Motor neuron (in vitro differentiated cells): ENCODE measurements at places on chromosomes 3 and 15. TPM values are rescaled to one million over a fixed set of nuclear protein-coding genes. Genes with fewer than 3 reads are reported as not detected.

The MST1R gene
- total RNA-seq = 0.57 and 1.3 TPM in 2 replicates

DNA sequence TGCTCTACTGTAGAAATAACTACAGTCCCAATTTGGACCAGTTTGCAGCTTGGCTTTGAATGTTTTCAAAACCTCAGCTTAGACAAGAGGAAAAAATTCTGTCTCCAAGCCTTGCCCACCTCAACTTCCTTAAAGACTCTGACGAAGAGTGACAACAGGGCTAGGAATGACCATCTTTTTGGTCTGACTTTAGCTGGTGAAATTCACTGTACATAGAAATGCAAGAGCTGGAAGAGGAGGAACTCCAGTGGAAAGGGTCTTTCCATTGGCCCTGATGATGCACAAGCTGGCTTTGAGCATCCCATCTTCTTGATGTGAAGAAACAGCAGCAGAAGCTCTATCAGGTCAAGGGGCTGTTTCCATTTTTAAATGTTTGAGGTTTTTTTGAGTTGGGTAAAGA, 22.7 kb upstream of the SH3BP5 start:
- no peak for ATAC-seq

The SLC9C1 gene
- not detected in 2 replicates for total RNA-seq

The ARHGEF26 gene
- 1.5 and 1.8 TPM in 2 replicates for total RNA-seq

GRCh38 chr3:139491966-139492365, 15.7 kb upstream of the RBP2 start:
- ATAC-seq = peak; percentile 35

DNA sequence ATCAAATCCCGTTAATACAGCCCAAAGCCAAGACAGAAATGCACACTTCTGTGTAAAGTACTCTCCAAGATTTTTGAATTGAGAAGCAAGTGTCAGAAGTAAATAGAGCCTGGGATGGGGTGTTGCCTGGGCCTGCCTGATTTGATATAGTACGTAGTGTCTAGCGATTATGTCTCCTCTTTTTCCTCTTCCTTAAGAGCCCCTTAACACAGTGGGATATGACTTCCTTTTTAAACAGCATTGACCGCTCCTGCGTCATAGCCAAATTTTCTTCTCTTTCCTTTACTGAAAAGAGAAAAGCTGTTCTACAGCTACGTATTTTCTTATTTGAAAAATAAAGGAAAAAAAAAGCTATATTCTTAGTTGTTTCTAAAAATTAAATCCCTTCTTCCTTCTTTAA, 97.7 kb downstream of the PLCL2 start:
- no peak for ATAC-seq

The PEX11A gene
- 14.0 and 14.3 TPM in 2 replicates for total RNA-seq

The SNX33 gene
- total RNA-seq = 4.6 and 5.1 TPM in 2 replicates

- no peak for ATAC-seq
These were observed 222.0 kb upstream of the IL12A start for GRCh38 chr3:159766563-159767185.

GRCh38 chr15:48880070-48880634, 2.2 kb downstream of the EID1 start:
- ATAC-seq = no peak

GRCh38 chr15:86040356-86041033, 39.2 kb upstream of the AGBL1 start:
- peak; percentile 90 for ATAC-seq

GRCh38 chr3:33058765-33059164, 38.2 kb downstream of the GLB1 start:
- ATAC-seq = no peak

DNA sequence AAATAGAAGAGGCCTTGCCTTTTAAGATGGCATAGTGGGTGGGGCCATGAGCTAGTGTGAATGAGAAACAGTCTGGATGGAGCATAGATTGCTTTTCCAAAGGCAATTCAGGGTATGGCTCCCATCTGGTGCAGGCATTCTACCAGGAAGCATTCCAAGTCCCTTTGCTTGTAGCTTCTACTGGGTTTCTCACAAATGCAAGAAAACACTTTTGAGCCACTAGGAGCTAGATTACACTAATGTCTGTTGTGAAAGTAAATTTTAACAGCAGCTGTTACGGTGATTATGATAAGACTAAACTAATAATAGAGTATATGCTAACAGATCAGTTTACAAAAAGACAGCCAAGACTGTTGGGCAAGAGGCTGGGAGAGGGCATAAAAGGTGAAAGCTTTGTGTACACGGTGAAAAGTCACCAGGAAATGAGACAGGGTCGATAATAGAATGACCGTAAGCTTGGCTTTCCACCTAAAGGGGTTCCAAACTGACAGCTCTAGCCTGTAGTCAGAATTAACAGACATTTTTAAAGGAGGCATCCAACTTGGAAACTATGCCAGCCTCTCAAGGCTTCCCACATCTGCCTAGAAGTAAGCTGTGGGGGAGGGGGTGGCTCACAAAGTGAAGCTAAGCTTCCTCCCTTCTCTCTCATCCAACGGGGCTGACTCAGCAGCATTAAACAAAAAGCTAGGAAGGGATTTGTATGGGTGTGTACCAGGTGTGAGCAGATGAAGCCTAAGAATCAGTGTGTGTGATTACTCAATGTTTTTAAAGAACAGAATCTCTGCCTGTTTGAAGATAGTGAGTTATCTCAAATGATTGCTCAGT, 61.1 kb upstream of the GPD1L start:
- peak; percentile 81 for ATAC-seq

- no peak for ATAC-seq
These were observed 51.4 kb downstream of the SSUH2 start for GRCh38 chr3:8593021-8593827.

GRCh38 chr3:183290216-183290615, 37.2 kb downstream of the B3GNT5 start:
- ATAC-seq = no peak

- ATAC-seq = no peak
These were observed 1.6 kb downstream of the WDR72 start for GRCh38 chr15:53757906-53758305.

The ABI3BP gene
- total RNA-seq = 4.4 and 6.8 TPM in 2 replicates
